ENCODE measurements at places on chromosomes 1 and 21. TPM values are rescaled to one million over a fixed set of nuclear protein-coding genes. Genes with fewer than 3 reads are reported as not detected.

GRCh38 chr1:201599548-201599947 is 60.6 kb downstream of the NAV1 start:
- DNase-seq, result no peak

- DNase-seq, result no peak
Measured at GRCh38 chr1:181149326-181150125, 61.0 kb downstream of the IER5 start.

DNA sequence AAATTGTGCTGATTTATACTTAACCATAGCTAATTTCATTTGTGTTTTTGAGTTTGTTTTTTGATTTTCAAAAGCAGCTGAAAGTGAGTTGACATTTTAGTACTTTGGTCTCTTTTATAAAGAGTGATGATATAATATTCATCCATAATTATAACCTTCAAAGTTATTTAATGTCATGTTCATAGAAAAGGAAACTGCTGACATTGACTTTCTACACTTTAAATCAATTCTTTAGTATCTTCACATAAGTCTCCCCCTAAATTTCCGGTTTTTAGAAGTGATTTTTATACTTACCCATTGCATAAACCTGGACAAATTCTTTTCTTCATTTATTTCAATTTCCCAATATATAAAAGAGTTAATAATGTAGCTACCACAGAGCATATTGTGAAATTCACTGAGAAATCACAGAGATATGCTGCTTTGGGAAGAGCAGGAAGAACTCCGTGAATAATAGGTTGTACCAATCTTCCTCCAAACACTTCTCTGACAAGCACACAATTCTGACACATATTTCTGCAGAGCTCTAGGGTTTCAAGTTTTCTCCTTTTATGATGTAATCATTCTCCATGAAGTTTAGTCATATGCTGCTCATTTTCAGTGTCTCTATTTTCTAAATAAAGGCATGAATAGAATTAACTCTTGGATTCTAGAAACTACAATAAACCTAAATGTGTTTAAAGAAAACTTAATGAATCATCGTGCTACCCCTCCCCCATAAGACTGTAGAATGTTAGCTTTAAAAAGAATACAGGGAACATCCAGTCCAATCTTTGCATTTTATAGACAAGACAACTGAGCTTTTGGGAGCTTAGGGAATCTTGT is 25.6 kb upstream of the CDC42BPA start:
- no peak for DNase-seq

Gene KLHDC7A
- not detected for total RNA-seq
